Right hindlimb (tissue), 1 donor: ENCODE measurements at places on chromosomes 2 and 18.

- no peak for DNase-seq
Measured at GRCh38 chr2:7719876-7720275, 802.7 kb downstream of the RNF144A start.

- DNase-seq: no peak
Measured at GRCh38 chr2:96344011-96344410, 8.4 kb downstream of the NCAPH start.

- DNase-seq: no peak
Measured at GRCh38 chr2:38997781-38998180, 108.1 kb downstream of the ARHGEF33 start.

- DNase-seq: no peak
Measured at GRCh38 chr2:1856922-1857321, 112.6 kb upstream of the PXDN start.

DNA sequence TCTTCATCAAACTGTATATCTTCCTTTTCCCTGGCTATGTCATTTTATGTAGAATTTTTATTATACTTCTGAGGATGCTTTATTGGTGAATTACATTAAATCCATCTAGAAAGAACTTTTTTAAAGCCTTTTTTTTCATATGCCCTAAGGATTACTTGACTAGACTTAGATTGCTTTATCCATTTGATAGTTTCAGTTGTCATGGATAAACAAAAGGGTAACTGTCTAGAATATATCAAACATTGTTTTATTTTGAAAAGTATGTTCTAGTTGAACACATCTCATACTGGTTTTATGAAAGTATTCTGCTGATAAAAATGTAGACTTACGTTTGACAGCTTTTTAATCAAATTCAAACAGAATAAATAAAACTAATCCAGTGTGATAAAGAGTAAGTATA, 639.8 kb downstream of the ARHGAP15 start:
- no peak for DNase-seq

DNA sequence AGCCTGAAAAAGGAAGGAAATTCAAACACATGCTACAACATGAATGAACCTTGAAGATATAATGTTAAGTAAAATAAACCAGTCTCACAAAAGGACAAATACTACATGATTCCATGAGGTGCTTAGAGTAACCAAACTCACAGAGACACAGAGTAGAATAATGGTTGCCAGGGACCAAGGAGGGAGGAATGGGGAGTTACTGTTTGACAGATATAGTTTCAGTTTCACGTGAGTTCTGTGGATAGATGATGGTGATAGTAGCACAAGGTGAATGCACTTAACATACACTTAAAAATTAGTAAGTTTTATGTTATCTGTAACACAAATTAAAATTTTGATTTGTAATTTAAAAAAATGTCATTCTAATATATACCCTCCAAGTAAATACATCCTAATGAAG, 106.9 kb upstream of the ACVR1C start:
- DNase-seq: no peak

DNA sequence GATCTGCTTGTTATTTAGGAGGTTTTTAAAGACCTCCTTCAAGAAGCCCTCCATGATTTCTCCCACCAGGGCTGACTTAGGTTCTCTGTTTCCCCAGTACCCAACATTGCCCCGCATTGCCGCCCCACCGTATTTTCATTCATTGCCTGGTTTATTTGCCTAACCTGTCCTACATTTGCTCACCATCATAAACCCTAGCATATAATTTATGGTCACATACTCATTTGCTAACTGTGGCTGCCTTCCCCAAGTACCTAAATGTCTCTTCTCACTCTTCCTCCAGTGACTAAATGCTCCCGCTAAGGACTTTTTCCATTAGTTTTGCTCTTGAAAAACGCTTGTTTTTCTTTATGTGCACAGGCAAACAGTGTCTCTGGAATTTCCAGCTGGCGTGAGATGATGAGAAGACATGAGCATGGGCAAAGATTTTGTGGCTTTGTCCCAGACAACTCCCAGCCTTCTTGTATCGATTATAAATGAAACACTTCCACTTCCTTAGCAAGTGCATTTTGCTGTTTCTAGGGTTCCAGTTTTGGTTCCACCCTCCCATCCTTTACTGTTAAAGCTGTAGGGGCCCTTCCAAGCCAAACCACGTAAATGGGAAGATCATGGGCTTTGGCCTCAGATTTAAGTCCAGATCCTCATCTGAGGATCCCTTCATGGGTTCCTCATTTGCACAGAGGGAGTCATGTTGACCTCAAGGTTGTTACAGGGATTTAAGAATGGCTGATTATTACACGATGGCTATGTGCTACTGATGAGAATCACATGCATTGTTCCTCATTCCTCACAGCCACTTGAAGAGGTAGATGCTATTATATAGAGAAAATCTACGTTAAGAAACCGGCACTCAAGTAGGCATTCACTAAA, 21.0 kb upstream of the ARMC9 start:
- DNase-seq: no peak

DNA sequence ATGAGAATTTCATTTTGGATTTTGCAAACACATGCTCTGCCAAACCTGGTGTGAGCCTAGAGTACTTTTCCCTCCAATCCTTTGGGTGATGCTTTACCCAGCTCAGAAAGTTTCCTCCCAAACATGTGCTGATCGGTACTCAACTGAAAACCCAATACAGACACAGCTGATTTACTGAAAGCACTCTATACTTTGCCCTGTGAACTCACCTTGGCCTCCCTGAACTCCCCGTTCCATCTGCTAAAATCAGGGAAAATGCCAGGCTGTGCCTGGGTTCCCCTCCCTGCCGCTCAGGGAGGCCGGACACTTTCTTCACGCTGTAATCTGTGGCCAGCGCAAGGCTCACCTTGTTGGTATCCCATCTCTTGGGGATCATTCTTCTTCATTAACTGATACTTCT, 391.2 kb downstream of the CBLN2 start:
- no peak for DNase-seq

GRCh38 chr18:54440292-54440691, 82.6 kb downstream of the C18orf54 start:
- no peak for DNase-seq

- DNase-seq: no peak
Measured at GRCh38 chr2:111710085-111710484, 173.9 kb downstream of the ANAPC1 start.

DNA sequence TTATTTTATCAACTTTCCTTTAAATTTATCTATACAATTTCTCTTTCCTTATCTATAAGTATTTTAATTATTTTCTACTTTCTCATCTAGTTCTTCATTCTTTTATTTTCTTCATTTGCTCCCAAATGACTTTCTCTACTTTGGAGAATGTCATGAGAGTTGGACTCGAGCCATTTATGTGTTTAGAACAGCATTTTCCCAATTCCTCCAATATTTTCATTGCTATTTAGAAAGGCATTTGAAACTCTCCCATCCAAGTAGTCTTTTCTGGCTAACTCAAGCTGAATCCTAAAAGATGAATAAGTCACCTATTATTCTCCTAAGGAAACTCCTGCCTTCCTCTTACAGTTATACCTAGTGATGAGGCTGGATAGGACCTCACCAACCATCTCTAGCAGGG, 15.8 kb upstream of the FEZ2 start:
- DNase-seq: no peak

- no peak for DNase-seq
Measured at GRCh38 chr2:130806370-130806769, 30.3 kb upstream of the ARHGEF4 start.

- DNase-seq: peak; percentile 20
Measured at GRCh38 chr2:216959433-216959832, 99.6 kb upstream of the TNP1 start.

- DNase-seq: no peak
Measured at GRCh38 chr2:14536976-14537375, 95.5 kb upstream of the LRATD1 start.
